MV-4-11 (cell line): ENCODE measurements at places on chromosomes 12 and 14.

DNA sequence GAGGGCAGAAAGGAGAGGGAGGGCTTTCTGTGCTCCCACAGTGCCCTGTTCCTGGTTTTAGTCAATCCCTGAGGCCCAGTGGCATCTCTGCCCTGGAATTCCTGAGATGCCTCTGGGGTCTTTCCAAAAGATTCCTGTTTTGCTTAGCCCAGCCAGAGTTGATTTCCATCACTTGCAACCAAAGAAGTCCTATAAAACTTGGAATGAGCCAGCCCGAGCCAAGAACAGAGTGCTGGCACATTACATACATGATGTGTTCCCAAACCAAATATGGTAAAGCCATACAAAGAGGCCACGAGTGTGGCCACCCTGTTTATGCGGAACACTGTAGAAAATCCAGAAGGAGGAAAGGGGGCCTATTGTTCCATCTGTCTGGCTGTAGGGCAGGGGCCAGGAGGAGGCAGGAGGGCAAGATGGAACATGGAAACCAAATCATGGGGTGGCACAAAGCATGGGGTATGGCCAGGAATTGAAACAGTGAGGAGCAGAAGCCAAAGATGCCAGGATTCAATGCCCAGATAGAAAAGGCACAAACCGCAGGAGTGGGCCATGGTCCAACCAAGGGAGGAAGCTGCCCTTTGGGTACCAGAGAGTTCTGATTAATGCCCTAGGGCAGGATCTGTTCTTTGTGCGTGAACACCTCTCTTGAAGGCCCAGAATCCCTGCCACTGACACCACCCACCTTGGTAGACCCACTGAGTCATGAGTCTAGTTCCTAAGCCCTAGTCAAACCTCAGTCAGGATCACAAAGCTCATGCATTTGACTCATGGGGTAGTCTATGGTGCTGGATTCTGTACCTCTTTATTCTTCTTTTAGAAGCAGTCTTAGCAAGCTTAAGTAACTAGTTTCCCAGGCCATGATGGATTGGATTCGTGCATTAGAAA, 75.2 kb downstream of the LRRC74A start:
- DNase-seq = no peak

GRCh38 chr12:128298091-128298748, 31.2 kb downstream of the TMEM132C start:
- no peak for DNase-seq

DNA sequence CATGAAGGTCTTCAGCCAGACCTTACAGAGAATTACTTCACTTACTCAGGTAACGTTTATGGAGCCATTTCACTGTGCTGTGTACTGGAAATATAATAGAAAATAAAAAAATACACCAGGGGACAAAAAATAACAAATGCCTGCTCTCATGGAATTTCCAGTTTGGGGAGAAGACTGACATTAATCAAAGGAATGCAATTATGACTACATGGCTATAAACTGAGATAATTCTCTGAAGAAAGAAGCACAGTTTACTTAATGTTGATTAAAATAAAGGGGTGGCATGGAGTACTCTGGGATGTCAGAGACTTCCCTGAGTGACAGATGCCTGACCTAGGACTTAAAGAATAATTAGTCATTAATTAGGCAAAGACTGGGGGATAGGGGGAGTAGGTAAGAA, 59.0 kb downstream of the DENND5B start:
- DNase-seq = no peak

DNA sequence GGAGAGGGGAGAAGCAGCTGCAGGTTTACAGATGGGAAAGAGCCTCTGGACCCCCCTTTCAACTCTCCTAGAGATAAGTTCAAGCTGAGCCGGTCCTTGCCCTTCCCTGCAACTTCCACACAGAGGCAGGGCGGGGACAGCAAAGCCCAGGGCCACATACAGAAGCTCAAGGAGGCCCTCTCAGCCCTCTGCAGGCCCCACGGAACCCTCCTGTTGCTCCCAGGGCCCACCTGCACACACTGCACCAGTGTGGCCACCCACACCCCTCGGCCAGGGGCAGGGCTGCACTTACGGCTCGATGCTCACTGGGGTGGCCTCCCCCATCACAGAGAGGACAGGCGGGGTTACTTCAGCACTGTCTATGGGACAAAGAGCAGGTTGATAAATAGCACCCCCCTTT, 13.0 kb upstream of the PNMA1 start:
- no peak for DNase-seq

- DNase-seq = no peak
Measured at GRCh38 chr14:77145975-77146740, 4.6 kb upstream of the ZDHHC22 start.

DNA sequence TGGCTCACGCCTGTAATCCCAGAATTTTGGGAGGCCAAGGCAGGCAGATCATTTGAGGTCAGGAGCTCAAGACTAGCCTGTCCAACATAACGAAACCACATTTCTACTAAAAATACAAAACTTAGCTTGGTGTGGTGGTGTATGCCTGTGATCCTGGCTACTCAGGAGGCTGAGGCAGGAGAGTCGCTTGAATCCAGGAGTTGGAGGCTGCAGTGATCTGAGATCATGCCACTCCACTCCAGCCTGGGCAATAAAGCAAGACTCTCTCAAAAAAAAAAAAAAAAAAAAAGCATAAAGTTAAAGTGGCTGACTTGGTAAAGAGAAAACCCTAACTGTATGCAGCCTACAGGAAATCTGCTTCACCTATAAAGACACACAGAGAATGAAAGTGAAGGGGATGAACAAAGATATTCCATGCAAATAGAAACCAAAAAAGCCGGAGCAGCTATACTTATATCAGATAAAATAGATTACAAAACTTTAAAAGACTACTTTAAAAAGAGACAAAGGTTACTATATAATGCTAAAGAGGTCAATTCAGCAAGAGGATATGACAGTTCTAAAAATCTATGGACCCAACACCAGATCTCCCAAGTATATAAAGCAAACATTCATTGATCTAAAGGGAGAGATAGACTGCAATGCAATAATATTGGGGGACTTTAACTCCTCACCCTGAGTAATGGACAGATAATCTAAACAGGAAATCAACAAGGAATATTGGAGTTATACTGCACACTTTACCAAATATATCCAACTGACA, 4.1 kb downstream of the CLEC2B start:
- no peak for DNase-seq

- no peak for DNase-seq
Measured at GRCh38 chr12:32108787-32109186, 2.1 kb downstream of the BICD1 start.

- no peak for DNase-seq
Measured at GRCh38 chr14:99186956-99187690, 84.9 kb downstream of the BCL11B start.

- DNase-seq = no peak
Measured at GRCh38 chr12:2543801-2544200, 251.0 kb upstream of the FKBP4 start.

GRCh38 chr12:119627686-119628085, 34.1 kb downstream of the TMEM233 start:
- no peak for DNase-seq

DNA sequence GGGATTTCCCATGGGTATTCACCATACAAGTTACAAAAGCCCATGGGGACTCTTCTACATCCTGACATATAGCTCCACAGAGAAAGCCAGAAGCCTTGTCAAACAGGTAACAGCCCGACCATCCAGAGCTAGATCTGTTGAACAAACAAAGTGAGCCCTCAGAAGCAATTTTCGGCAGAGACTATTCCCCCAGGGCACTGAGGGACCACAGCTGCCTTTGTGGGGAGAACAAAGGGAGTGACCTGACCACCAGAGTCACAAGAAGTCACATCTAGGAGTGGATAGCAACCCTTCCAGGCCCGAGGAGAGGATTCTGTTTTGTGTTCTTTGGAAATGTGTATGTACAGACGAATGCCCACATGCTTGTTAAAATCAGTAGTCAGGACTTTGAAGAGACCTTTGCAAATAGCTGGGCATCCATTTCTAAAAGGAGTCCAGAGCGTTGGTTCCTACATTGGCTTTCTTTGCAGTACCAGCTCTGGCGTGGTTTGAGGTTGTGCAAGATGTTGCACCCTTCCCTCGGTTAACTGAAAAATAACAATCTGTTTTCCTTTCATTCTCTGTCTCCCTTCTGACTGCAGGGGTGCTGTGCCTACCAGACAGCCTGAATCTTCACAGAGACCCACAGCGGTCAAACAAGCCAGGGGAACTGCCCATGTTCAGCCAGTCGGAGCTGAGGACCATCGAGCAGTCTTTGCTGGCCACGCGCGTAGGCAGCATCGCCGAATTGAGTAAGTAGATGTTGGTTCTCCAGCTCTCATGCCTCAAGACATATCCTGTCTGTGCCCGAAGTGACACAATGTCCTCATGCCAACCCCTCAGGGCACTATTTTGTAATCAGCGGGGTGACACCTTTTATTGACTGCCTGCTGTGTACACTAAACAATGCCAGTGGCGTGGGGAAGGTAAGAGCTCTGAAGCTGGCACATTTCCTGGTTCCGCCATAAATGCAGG, 165.4 kb upstream of the PWP1 start:
- DNase-seq = no peak

- no peak for DNase-seq
Measured at GRCh38 chr14:31307198-31307597, 99.6 kb upstream of the HECTD1 start.

DNA sequence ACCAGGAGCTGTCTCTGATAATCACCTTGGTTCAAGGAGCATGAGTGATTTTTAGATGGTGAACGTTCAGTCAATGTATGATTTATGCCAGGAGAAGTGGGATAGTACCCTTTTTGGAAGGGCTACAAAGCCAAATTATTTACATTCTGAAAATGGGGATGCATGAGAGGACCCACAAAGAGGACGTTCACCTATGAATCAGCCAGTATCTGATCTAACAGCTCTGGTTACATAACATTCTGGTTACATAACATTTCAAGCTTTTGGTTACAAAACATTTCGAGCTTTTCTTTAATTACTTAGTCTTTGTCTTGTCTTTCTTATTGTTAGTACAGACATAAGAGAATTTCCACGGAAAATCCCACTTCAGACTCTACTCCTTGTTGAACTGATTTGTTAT, 68.8 kb downstream of the SLCO1A2 start:
- DNase-seq = peak; percentile 7

DNA sequence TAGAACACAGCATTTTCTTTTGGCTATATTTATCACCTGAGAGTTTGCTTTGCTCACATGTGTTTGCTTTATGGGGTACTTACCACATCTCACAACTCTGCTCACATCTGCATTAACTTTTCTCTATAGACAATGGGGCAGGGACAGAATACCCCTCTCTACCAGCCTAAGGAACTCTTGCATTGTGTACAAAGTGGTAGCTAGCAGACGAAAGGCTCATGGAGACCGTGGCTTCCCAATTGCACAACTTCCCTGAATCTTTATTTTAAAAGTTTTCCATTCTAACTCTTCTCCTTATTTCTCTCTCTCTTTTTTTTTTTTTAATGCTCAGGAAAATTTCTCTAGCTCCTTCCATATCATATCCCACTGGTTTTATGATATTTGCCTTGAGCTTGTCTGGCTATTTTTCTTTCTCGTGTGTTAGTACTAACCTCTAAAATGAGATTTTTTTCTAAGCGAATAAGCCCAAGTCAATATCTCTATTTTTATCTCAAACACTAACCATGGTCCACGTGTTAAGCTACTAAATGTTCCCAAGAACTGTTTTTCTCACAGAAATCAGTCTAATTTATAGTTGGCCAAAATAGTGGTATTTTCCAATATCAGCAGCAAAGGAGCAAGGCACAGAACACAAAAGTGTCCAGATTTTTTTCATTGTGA, 155.2 kb downstream of the STXBP6 start:
- peak; percentile 6 for DNase-seq

DNA sequence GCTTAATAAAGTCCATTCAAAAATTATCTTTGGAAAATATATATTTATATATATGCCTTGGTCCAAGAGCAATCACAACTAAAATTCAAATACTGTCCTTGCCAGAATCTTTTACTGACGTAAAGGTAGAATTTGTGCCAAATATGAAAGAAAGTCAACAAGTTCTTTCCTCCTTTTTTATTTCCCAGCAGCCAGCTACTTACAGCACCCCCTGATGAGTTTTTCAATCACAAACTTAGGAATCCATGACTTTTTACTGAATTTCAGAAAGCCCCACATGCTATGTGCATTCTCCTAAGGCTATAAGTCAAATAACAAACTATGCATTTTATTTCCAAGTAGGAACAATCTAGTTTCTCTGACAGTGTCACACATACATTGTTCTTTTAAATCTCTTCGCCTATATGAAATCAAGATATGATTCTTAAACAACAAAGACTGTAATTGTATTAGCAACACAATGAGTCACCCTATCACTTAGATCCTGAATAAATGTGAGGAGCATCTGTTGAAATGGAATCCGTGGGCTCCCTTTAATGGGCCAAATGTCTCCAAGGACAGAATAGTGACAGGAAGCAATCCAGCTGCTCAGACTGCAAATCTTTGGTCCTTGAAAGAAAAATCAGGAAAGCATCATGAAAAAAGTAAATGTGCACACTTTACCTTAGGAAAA, 271.4 kb downstream of the DUSP6 start:
- no peak for DNase-seq

DNA sequence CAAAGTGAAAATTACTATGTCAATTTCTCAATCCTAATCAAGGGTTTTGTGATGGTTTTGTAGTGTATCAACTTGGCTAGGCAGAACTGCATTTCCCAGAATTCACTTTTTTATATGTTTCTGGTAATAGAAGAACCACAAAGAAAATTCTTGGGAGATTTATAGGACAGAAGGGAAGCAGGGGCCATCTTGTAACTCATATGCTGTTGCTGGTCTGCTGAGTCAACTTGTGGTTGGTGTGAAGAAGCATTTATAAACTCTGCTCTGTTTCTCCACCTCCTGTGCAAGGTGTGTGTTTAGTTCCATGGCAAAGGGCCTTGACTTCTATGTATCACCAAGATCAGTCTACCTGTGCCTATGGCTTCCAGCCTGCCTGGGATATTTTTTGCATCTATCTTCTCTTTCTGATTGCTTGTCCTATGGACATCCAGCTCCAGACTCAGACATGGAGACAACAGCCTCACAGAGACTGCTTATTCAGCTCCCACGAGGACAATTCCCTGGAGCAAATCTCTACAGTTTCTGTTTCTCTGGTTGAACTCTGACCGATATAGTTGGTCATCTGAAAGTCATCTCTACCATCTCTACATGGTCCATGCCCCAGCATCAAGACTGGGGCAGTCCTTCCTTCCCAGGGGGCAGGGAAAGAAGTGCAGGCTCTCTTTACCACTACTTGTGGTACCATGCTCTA, 364.3 kb upstream of the DDHD1 start:
- peak; percentile 33 for DNase-seq

DNA sequence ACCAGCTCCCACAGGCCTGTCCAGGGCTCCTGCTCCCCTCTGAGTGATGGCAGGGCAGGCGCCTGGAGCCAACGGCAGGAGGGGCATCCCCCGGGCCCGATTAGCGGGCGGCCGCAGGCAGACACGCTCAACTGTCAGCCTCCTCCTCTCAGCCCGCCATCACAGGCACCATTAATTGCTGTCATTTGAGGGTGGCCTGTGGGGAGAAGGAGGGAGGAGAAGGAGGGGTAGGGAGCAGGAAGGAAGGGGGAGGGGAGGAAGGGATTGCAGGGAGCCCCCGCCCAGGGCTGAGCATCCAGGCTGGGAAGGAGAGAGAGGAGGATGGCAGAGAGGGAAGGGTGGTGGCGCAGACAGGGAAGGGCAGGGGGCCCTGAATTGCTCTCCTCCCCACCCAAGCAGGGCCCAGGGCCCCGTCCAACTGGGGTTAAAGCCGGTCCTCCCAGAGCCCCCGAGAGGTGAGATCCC, 36.1 kb downstream of the NCOR2 start:
- DNase-seq = no peak

- no peak for DNase-seq
Measured at GRCh38 chr12:101957252-101957959, 80.0 kb downstream of the DRAM1 start.

- peak; percentile 63 for DNase-seq
Measured at GRCh38 chr12:104522985-104523722, 66.4 kb downstream of the CHST11 start.

GRCh38 chr14:31465111-31465510, 7.8 kb upstream of the DTD2 start:
- DNase-seq = no peak
